NCI-H748 treated with DMSO at 0.1 percent for 48 hours (cell line): ENCODE measurements at places on chromosomes 16 and 17.

DNA sequence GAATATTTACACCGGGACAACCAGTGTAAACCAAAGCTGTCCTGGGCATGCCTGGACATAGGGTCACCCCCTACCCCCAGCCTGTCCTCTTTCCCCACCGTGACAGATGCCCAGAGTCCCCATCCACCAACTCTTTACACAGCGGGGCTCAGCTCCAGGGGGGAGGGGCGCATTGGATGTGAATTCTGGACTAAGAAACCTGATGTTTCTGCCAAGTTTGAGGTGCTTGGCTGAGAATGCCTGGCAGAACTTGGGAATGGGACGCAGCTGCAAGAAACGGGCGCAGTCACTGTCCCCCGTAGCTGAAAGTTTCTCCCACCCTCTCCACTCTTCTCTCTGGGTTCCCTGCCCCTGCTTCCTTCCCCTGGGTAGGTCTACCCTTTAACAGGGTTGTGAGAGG is 68.0 kb upstream of the CDC42EP4 start:
- DNase-seq = no peak

- DNase-seq = no peak
Observed at GRCh38 chr17:28290703-28291102, 28.3 kb upstream of the TMEM97 start.

DNA sequence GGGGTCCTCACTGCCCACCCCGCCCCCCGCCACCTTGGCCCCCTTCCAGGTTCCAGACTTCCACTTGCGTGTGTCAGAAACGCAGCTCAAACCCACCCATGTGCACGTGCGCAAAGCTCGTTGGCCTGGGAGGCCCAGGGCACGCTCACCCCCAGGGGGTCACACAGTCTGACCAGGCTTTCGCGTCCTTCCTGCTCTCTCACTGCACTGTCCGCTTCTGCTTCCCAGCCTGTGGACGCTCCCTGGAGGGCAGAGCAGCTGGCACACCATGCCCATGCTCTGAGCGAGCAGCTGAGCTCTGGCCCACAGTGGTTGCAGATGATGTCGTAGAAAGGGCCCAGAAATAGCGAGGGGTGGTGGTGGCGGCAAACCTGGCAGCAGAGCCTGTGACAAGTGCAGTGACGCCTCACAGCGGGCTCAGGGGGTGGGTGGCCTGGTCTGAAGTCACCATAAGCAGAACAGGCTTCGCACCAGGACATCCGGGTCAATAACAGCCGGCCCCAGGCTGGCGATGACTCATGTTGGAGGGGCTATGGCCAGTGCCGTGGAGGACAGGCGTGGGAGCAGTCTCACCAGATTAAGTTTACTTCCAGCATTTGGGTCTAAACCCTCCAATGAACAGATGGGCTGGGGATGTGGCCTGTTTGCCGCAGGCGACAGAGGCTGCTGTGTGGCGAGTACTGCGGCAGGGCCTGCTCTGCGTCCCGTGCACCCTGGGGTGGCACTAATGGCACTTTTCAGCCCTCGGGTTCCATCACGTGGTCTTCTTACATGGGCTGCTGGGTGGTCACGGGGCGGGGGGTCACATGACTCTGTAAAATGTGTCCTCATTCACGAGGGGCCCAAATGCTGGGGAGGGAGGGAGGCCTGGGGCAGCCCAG is 49.0 kb downstream of the NT5M start:
- DNase-seq = no peak

- no peak for DNase-seq
Observed at GRCh38 chr16:68760671-68761275, 23.7 kb downstream of the CDH1 start.

DNA sequence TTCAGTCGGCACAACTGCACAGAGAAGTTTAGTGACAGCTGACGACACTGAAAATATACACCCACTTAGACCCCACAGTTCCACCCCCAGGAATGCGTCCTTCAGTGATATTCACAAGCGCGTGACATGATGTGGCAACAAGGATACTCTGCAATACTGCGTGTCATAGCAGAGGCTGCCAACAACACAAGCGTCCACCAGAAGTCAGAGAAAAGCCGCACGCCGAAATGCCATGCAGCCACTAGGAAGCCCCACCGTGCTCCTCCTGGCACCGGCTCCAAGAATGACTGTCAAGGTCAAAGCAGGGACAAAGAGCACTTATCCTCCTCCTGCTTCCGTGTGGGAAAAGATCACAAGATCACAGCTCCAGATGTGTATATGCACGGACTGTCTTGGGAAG is 3.5 kb downstream of the ATP2A3 start:
- no peak for DNase-seq

- no peak for DNase-seq
Observed at GRCh38 chr16:55834049-55834448, 1.2 kb upstream of the CES1 start.

GRCh38 chr16:3858801-3859200 is 21.7 kb downstream of the CREBBP start:
- DNase-seq = no peak

DNA sequence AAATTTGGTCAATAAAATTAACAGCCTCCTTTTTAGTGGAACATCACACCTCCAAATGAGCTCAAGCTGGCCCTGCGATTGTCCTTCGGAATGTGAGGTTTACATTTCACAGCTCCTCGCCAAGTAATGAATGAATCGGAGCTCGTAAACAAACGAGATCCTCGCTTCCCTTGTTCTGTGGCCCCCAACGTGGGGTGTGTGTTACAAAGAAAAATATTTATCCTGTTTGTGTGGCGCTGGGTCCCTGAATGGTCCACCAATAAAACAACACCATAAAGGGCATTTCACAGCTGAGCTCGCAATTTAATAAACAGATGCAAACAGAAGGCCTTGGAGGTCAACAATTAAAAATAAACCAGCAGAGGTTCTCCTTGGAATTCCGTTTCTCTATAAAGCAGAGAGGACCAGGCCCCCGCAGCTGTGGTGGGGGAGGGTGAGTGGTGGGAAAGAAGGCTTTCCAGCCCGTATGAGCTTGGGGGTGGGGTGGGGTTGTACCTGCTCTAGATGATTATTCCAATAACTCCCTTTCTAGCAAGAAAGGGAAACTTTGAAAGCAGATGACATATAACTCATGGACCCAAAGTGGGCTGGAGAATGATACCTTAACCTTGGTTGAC is 393.9 kb upstream of the SALL1 start:
- DNase-seq = no peak

DNA sequence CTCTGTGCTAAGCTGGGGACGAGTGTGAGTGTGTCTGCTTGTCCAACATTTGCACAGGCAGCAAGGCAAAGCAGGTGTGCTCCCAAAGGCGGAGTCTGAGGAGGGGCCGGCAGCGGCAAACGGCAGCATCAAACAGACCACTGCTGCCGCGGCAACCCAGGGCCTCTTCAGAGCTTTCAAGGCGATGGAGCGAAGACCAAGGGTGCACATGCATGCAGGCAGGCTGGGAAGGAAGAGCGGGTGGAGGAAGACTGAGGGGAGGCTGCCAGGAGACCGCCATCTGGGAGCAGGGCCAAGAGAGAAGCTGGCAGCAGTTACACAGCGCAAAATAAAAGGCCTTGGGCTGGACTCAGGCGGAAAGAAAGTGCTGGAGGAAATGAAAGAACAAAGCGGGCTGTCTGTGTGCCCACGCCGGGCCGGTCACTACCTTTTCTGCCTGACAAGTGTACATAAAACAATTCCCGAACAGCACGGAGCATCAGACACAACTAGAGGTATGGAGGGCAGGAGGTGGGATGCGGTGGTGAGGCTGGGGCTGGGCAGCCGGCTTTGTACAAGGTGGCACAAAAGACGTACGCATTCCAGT is 8.5 kb downstream of the TIMM22 start:
- peak; percentile 11 for DNase-seq

- no peak for DNase-seq
Observed at GRCh38 chr17:15648386-15648785, 28.9 kb upstream of the FBXW10B start.

DNA sequence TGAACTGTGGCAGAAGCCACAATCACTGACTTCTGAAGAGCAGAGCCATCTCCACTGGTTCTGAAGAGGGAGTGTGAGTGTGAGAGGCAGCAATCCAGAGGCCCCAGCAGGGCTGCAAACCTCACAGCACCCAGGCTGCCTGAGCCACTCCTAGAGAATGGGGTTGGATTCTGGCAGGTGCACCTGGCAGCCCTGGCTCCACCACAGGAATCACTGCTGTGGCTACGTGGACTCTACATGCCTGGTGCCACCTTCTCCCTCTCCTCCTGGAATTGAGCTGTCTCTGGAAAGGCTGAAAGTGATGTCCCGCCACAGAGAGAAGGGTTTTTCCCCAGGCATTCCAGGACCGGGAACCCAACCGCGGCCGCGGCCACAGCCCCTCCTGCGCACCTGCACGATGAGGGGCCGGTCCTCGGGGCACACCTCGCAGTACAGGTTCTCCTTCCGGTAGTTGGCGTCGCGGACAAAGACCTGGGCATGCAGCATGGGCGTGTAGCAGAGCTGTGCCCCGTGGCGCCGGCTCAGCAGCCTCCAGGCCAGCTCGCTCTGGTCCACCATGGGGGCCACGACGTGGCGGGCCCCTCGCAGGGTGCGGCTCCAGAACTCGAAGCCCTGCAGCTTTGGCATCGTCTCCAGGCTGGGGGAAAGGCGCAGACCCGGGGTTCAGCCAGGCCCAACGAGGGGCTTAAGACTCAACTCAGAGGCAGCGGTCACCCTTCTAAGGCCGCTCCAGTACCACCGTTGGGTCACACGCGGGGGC is 991 bp downstream of the DUS1L start:
- no peak for DNase-seq

- DNase-seq = peak; percentile 13
Observed at GRCh38 chr17:79082311-79083190, 7.9 kb downstream of the ENGASE start.

GRCh38 chr16:87327798-87328495 is 10.8 kb upstream of the C16orf95 start:
- DNase-seq = no peak

GRCh38 chr17:752620-753219 is 656 bp upstream of the GEMIN4 start:
- DNase-seq = peak; percentile 35

DNA sequence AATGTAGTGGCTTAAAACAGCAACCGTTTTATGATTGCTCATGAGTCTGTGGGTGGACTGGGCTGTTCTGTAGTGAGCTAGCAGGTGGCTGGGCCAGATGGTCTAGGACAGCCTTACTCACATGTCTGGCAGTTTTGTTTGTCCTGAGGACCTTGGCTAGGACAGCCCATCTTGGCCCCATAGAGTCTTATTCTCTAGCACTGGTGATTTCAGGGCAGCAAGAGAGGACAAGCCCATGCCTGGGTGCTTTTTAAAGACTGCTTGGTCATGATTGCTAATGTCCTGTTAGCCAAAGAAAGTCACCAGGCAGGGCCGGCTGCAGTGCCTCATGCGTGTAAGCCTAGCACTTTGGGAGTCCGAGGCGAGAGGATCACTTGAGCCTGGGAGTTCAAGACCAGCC is 139.8 kb downstream of the KATNIP start:
- DNase-seq = no peak

DNA sequence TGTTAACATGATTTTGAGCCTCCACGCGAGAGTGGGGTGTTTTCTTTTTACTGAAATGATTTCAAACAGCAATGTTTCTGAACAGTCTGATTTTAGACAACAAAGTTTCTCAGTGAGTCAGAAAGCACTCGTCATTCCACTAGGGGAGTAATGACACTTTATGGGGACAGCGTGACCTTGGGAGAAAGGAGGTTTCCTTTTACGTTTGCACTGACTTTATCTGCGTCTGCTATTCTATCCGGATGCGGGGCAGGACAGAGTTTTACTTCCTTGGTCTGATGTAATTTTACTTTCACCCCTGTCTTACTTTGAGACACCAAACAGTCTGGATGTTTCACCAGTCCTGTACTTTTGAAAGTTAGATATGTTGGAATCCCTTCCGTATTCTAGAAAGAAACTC is 20.7 kb downstream of the SLC47A1 start:
- DNase-seq = no peak

GRCh38 chr16:24939738-24940137 is 75.4 kb downstream of the ARHGAP17 start:
- DNase-seq = no peak

DNA sequence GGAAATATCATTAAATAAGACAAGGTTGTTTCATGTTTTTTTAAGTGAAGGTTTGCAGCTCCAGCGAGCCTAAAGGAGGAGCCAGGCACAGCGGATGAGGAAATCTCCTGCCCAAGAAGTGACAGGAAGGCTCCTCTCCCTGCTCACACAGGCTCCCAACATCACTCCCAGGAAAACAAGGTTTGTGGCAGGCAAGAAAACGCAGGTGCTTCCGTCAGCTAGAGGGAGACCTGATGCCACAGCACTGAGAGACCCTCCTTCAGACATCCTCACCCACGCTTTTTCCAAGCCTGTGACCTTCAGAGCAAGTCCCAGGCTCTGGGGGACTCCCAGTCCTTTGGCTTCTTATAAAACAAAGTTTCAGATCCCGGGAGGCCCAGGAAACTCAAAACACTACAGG is 89.7 kb downstream of the ZNF423 start:
- DNase-seq = no peak

GRCh38 chr16:78641433-78641832 is 542.0 kb downstream of the WWOX start:
- no peak for DNase-seq

DNA sequence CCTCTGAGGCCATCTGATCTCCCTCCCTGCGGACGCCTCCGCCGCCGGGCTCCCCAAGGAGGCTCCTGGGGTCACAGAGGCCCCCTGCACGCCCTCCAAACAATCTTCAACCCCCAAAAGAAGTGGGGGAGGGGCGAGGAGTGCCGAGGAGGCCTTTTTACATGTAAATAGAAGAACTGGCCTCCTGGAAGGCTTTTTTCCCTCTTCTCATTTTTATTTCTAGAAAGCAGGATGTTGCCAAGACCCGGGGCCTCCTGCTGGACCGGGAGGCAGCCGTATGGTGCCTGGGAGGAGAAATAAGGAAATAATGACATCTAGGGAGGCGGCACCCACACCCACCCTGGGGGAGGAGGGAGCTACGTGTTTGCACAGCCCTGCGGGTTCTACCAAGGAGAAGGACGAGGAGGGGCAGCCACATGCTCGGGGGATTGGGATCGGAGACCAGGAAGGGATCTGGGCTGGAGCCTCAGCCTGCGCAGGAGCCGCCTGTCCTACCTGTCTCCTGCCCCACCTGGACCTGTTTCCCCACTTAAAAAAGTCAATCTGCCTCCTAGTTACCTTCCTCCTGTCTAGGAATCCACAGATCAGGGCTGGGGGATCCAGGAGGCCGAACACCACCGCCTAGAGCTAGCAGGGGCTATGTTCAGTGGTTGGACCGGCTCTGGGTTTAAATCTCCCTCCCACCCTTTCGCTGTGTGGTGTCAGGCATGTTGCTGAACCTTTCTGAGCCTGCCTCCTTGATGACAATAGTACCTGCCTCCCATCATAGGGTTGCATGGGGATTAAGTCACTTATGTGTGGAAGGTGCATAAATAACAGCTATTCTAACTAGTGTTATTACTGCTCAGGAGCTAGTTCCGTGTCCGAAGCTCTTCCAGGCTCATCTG is 175.7 kb upstream of the GSE1 start:
- no peak for DNase-seq

GRCh38 chr16:700684-701584 is 4.7 kb downstream of the FBXL16 start:
- DNase-seq = no peak

- no peak for DNase-seq
Observed at GRCh38 chr17:35618628-35619027, 31.5 kb downstream of the AP2B1 start.
